ENCODE measurements at places on chromosomes 5 and 9. TPM values are rescaled to one million over a fixed set of nuclear protein-coding genes. Genes with fewer than 3 reads are reported as not detected.

DNA sequence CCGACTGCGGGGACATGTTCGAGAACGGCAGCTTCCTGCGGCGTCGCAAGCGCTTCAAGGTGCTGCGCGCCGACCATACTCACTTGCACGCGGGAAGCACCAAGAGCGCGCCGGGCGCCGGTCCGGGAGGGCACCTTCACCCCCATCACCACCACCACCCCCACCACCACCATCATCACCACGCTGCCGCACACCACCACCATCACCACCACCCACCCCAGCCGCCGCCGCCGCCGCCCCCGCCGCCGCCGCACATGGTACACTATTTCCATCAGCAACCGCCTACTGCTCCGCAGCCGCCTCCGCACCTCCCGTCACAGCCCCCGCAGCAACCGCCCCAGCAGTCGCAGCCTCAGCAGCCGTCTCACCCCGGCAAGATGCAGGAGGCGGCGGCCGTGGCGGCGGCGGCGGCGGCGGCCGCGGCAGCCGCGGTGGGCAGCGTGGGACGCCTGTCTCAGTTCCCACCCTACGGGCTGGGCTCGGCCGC lies 514 bp downstream of the FOXB2 start:
- H3K36me3 ChIP-seq, result no peaks in the 10 kb centered on the region
- H3K27me3 ChIP-seq, result no peaks in the 10 kb centered on the region
- H3K4me3 ChIP-seq, result no peak overlapping the region
- H3K27ac ChIP-seq, result no peak overlapping the region

- H3K4me3 ChIP-seq, result no peak overlapping the region
- no peak overlapping the region for H3K27ac ChIP-seq
These were observed 340 bp downstream of the ELAVL2 start for GRCh38 chr9:23825700-23826099.

- no peak overlapping the region for H3K4me3 ChIP-seq
- no peaks in the 10 kb centered on the region for H3K4me1 ChIP-seq
- H3K27me3 ChIP-seq, result no peaks in the 10 kb centered on the region
- DNase-seq, result no peak
These were observed 65.9 kb upstream of the PLPP1 start for GRCh38 chr5:55600497-55601203.

- no peaks in the 10 kb centered on the region for H3K27me3 ChIP-seq
- no peak for DNase-seq
- no peaks in the 10 kb centered on the region for H3K4me1 ChIP-seq
- H3K36me3 ChIP-seq, result no peaks in the 10 kb centered on the region
- no peak overlapping the region for H3K4me3 ChIP-seq
- H3K27ac ChIP-seq, result no peak overlapping the region
These were observed 118.5 kb upstream of the MAP1B start for GRCh38 chr5:71988808-71989207.

DNA sequence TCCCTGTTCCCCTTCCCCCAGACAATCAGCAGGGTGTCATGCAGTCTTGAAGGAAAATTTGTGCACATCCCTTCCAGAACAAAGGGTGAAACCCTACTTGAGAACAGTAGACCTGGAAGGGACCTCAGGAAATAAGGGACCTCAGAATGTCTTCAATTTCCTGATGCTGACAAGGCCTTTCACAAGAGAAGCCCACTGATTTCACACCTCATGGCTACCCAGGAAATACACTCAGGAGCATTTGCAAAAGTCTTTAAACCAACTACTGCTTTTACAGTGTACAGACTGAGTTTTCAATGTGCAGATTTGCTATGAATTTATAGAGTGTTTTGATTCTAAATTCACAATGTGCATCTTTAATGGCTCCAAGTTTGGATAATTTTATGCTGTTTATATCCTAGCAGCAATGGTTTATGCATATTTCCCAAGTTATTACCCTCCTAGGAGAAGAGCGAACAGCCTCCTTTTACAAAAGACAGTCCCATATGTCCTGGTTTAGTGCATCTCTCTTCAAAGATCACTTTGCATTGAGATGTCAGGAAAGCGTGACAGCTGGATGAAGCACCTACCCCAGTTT lies 74.8 kb downstream of the GALNT10 start:
- no peak overlapping the region for H3K4me3 ChIP-seq
- H3K27me3 ChIP-seq, result no peaks in the 10 kb centered on the region

GRCh38 chr9:89446261-89446960 lies 51.5 kb downstream of the SEMA4D start:
- no peak for DNase-seq
- no peaks in the 10 kb centered on the region for H3K36me3 ChIP-seq
- H3K4me3 ChIP-seq, result no peak overlapping the region
- no peak overlapping the region for H3K27ac ChIP-seq
- peaks cover 13% of the 10 kb centered on the region for H3K4me1 ChIP-seq
- no peaks in the 10 kb centered on the region for H3K27me3 ChIP-seq

- peaks cover 100% of the 10 kb centered on the region for H3K4me1 ChIP-seq
- peak overlapping the region; percentile 56 for H3K4me3 ChIP-seq
- DNase-seq, result peak; percentile 82
- H3K27ac ChIP-seq, result peak overlapping the region; percentile 100
- no peaks in the 10 kb centered on the region for H3K27me3 ChIP-seq
These were observed 150.2 kb downstream of the TTLL11 start for GRCh38 chr9:121942866-121943382.

DNA sequence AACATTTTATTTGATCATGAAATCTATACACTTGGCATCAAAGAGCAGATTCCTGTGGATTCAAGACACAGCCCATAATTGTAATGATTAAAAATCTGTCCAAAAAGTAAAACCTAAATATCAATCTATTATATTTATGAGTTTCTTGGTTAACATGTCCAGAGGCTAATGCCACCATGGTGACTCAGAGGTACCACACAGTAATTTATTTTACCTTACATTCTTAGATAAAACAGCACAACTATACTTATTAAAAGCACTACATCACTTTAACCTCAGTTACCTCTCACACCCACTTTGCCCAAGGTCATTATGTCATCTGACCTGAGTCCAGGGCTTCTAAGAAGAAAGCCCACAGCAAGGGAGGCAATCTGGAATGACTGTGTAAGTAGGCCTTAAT lies 519.2 kb downstream of the RASEF start:
- H3K4me1 ChIP-seq, result no peaks in the 10 kb centered on the region
- no peaks in the 10 kb centered on the region for H3K27me3 ChIP-seq
- no peak for DNase-seq
- H3K27ac ChIP-seq, result no peak overlapping the region
- H3K36me3 ChIP-seq, result no peaks in the 10 kb centered on the region
- no peak overlapping the region for H3K4me3 ChIP-seq

GRCh38 chr5:139064613-139065012 lies 133.6 kb downstream of the SIL1 start:
- H3K27me3 ChIP-seq, result no peaks in the 10 kb centered on the region
- H3K4me3 ChIP-seq, result no peak overlapping the region
- peak overlapping the region; percentile 67 for H3K27ac ChIP-seq
- no peaks in the 10 kb centered on the region for H3K36me3 ChIP-seq
- peaks cover 45% of the 10 kb centered on the region for H3K4me1 ChIP-seq
- no peak for DNase-seq

The SLC34A3 gene
- total RNA-seq, result not detected

The CNTNAP3 gene
- not detected for total RNA-seq

The SH3PXD2B gene
- total RNA-seq, result 0.15 TPM

The UBE2R2 gene
- 21.7 TPM for total RNA-seq

- peaks cover 19% of the 10 kb centered on the region for H3K36me3 ChIP-seq
- no peaks in the 10 kb centered on the region for H3K4me1 ChIP-seq
- no peaks in the 10 kb centered on the region for H3K27me3 ChIP-seq
- no peak overlapping the region for H3K27ac ChIP-seq
- DNase-seq, result peak; percentile 89
These were observed 13.9 kb downstream of the REXO4 start for GRCh38 chr9:133403766-133404453.

- H3K27ac ChIP-seq, result peak within 1 kb of the TSS; percentile 51
- H3K27me3 ChIP-seq, result no peaks in the 10 kb centered on the region
- H3K36me3 ChIP-seq, result no peaks in the 10 kb centered on the region
These were observed at the start of the genes APBB3 and SLC35A4 for GRCh38 chr5:140564196-140565023. Gene APBB3 (minus strand): TSS chr5:140564598. CDS start chr5:140564245, 353 bp downstream. Gene SLC35A4 (plus strand): TSS chr5:140564828. CDS start chr5:140567170, 2,342 bp downstream.

The ANXA1 gene
- not detected for total RNA-seq

DNA sequence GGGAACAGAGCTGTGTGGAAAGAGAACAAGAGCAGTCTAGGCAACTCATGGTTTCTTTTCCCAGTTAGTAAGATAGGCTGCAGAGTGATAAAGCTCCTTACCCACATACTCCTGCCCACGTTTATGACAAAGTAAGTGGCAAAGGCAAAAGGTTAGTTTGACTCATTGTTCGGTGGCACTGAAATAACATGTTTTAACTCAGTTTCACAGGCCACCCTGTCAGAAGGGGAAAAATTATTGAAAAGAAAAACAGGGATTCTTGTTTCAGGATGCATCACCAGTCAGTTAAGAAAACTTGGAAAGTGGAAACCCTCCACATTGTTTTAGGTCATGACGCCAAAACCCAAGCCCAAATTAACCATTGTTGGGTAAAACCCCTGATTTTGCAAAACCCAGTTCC lies 22.3 kb upstream of the DAB2 start:
- H3K4me1 ChIP-seq, result no peaks in the 10 kb centered on the region
- no peaks in the 10 kb centered on the region for H3K36me3 ChIP-seq
- no peak overlapping the region for H3K27ac ChIP-seq

The CWC27 gene
- total RNA-seq, result 24.5 TPM

Data from Karpas-422 (cell line).